Smooth muscle cell of the pulmonary artery (primary cell): ENCODE measurements at places on chromosomes 3 and 15. TPM values are rescaled to one million over a fixed set of nuclear protein-coding genes. Genes with fewer than 3 reads are reported as not detected.

SCAANT1 gene
- total RNA-seq: not detected in 2 replicates

ZBED2 gene
- total RNA-seq: 0.07 TPM in 1 of 2 replicates, not detected in the other

CRABP1 gene
- total RNA-seq: not detected in 2 replicates

PLCD1 gene
- total RNA-seq: 39.2 and 44.8 TPM in 2 replicates

TEX55 gene
- not detected in 2 replicates for total RNA-seq

RNF7 gene
- 23.2 and 24.0 TPM in 2 replicates for total RNA-seq

CHRNA5 gene
- total RNA-seq: 0.59 and 0.78 TPM in 2 replicates
